Stimulated activated effector memory CD8-positive, alpha-beta T cell treated with anti-CD3 and anti-CD28 coated beads, Interleukin-12 subunit alpha, Interleukin-12 subunit beta, amount 100 ng/mL, for 72 hours (primary cell): ENCODE measurements at places on chromosomes 7 and 10.

- DNase-seq, result no peak
Observed at GRCh38 chr7:11689096-11689495, 142.9 kb downstream of the THSD7A start.

DNA sequence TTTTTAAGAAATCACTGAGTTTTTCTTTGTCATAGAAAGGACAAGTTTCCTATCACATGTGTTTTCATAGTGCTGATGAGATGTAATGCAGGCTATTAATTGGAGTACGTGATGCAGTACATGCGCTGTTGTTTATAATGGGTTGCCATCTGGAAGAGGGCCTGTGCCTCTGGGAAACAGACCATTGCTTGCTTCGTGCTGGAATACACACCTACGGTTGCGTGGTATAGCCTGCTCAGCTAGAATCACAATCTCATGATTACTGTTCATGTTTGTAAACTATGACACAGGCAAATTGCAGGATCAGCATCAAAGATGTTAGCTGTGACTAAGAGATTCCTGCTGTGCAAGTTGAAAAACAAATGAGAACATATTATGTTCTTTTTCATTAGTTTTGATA lies 107.2 kb upstream of the STEAP1B start:
- DNase-seq, result no peak

GRCh38 chr10:122544493-122544892 lies 16.1 kb upstream of the DMBT1 start:
- DNase-seq, result no peak

GRCh38 chr7:107170051-107170915 lies 1.5 kb downstream of the HBP1 start:
- no peak for DNase-seq

GRCh38 chr10:85787881-85788280 lies 578.7 kb downstream of the GRID1 start:
- no peak for DNase-seq

DNA sequence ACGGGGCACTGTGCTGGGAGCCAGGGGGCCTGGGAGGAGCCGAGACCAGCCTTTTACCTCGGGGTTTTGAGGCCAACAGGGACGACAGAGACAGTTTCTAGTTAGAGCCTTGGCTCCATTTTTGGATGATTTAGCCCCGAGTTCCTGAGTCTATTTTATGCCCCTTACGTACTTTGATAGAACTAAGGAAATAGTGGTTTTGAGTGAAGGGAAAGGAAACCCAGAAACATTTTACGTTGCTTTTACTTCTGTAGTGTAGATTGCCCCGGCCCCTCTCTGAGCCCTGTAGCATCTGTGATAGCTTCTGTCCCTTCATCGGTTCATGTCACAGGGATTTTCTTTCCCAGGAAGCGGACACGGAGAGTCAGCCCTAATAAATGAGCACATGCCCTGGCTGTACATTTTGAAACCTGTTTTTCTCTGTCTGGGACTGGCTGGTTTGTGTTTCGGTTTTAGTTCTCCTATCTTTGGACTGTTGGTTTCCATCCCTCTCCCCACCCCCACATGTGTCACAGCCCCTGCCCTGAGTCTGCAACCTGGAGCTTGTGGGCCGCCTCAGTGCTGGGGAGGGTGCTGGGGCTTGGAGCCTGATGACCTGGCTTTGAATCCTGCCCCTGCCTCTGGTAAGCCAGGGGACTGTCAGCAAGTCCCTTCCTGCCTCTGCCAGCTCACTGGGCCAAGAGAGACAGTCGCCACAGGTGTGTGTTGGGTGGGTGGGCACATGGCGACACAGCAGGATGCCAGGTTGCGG lies 6.9 kb upstream of the ORAI2 start:
- DNase-seq, result peak; percentile 37

DNA sequence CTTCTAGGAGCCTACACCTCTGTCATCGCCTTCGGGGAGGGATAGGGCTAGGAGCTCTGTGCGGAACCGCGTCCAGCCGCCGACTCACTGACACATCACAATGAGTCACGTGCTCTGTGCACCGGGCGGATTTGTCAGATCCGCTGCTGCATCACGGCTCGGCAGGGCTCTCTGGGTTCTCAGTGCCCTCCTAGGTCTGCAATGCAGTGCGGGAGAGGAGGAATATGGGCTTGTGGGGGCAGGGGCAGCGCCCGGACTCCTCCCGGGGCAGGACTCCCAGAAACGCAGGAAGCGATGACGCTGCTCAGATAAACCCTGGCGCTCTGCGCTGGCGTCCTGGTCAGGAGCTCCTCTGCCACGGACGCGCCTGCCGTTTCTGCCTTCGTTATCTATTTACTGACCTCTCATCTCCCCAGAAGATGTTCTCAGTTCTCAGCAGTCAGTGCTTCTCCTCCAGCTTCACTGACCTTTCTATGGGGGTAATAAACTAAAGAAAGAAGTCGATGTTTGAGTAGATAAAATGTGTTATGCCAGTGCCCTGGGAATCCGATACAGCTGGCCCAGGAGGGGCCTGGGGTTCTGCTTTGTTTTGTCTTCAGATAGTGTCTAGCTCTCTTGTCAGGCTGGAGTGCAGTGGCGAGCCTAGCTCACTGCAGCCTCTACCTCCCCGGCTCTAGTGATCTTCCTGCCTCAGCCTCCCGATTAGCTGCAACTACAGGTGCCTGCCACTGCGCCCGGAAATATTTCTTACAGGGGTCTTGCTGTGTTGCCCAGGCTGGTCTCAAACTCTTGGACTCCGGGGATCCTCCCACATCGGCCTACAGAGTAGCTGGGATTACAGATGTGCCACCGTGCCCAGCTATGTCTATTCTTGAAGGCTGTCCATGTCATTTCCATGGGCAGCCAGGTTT lies 22.8 kb upstream of the ITGB1 start:
- DNase-seq, result peak; percentile 64

GRCh38 chr10:114278140-114278883 lies 39.3 kb downstream of the VWA2 start:
- no peak for DNase-seq

DNA sequence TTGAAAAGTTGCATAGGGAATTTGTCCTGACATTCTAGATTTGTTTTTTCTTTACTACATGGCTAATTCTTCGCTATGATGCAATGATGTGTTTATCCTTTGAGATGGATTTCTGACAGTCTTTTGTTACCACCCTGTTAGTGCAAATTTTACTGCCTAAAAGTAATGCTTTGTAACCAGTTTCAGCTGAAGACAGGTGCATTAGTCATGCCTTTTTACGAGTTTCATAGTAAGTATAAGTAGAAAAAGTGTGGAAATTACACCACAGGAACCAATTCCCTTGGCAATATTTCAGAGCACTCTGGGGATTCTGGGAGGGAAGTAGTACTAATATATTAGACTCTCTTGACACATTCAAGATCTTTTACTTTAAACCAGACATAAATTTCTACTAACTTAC lies 257.8 kb upstream of the DKK1 start:
- no peak for DNase-seq

DNA sequence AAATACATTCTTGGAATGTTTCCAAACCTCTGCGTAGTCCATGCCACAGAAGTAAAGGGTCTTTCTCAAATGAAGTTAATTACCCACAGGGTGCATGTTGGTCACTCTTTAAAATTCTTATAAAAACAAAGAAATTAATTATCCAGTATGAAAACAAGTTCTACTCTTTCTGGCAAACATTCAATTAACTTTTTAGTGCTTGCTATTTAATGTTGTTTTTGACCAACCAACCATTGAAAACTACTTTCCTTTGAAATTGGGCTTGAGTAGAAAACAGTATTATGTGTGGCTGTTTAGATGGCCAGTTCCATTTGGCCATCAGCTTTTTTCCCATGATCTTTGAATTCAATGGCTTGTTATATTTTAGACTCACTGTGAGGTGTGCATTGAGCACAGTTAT lies 83.0 kb downstream of the TAF3 start:
- no peak for DNase-seq

DNA sequence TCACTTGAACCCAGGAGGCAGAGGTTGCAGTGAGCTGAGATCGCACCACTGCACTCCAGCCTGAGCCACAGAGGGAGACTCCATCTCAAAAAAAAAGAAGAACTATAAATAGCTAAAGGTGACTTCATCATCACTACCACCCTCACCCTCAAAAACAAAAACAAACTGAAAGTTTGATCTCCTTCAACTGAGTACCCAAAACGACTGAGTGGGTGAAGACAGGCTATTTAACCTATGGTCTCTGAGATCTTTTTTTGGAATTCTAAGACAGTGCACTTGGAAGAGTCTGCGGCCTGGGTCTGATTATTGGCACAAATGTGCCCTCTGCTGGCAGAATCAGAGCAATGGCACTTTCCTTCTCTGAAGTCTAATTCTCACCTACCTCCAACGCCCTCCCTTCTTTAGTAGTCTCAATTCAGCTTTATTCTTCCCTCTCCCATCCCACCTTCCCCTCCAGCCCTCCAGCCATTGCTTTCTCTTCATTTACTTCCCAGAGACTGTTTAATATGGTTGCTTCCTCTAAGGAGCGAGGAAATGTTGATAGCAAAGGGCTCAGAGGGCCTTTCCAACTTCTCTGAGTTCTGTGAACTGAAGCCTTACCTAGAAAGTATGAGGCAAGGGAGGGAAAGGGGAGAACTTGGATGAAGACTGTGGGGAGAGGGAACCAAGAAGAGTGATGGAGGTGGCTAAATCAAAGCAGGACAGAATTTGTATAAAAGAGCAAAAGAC lies 2.9 kb upstream of the MYOZ1 start:
- DNase-seq, result peak; percentile 24

DNA sequence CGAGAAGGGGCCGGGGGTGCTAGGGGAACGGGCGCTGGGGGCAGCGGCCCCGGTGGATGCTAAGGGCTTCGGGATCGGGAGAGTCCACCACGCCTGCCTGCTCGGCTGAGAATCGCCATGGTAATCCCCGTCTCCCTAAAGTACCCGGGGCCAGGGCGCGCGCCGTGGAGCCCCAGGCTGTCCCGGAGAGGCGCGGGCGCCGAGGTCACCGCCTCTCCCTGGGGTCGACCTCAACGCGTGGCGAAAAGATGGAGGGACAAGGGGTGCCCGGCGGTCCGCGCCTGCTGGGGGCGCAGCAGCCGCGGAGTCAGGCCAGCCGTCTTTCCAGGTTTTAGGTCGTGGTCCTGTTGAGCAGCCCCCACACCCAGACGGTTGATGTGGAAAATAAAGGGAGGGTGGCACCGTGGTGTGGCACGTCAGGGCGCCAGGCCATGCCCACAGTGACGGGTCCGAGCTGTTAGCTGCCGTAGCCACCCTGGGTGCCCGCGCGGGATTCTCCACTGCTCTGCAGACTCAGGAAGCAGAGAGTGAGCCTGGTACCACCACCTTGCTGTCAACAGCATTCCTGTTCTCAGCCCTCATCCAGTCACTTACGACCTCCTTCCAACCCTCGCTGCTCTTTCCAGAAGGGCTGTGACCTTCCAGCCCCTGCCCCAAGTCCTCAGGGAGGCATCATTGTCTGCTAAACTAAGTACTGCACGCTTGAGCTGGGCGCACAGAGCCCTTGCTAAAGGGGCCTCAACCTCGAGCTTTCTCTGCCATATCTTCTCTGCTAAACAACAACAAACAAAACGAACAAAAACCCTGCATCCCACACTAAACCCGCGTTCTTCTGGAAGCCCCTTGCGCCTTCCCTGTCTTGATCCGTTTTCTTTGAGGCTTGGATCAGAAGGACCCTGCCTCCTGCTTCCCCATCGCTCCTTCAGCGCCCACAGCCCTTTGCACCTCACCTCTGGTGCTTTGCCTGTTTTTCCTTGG lies 666 bp downstream of the SMKR1 start:
- no peak for DNase-seq

DNA sequence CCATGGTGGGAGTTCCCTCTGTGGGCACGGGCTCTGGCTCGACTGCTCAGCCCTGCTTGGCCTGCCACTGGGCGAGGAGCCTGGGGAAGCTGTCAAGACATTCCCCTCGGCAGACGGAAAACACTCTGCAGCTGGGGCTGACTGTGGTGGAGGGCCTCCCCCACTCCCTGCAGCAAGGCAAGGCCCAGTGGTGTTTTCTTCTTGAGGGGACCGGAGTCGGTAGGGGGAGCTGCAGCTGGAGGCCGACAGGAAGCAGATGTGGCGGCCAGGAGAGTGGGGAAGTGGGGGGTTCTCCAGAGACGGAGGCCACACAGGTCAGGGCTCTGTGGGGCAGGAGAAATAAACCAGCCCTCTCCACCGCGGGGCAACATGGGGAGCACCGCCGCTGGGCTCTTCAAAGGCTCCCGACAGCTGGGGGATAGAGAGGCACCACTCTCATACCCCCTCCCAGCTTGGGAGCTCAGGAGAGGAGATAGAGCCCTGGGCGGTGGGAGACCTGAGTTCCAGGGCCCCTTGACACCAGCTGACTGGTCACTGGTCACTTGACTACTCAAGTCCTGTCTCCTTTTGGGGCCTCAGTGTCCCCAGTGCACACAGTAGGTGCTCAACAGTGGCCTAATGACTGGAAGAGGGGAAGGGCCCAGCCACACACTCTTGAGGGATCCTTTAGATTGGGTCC lies 43.4 kb downstream of the PPIF start:
- no peak for DNase-seq

GRCh38 chr10:50439806-50440205 lies 183.9 kb downstream of the SGMS1 start:
- no peak for DNase-seq

- DNase-seq, result no peak
Observed at GRCh38 chr10:42992156-42992956, 84.5 kb upstream of the RET start.

DNA sequence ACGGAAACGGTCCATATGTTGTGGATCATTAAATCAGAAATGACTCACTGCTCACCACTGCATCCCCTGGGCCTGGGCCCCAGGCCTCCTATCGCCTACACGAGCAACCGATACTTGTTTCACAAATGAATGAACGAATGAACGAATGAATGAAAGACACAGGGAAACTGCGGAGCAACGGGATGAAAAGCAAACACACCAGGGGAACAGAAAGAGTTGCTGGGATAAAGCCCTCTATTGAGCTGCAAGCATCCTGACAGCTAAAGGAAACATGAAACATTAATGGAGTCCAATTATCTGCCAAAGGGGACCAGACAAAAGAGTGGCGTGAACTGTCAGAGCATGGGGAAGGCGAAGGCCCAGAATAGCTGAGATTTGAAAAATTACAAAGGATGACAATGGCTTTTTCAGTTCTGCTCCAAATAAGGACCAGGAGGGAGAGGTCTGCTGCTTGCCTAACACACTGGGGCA lies 92.1 kb downstream of the GRB10 start:
- no peak for DNase-seq

- peak; percentile 48 for DNase-seq
Observed at GRCh38 chr7:43750016-43750887, 8.2 kb upstream of the BLVRA start.

- DNase-seq, result no peak
Observed at GRCh38 chr7:2248984-2249694, 7.1 kb downstream of the NUDT1 start.

DNA sequence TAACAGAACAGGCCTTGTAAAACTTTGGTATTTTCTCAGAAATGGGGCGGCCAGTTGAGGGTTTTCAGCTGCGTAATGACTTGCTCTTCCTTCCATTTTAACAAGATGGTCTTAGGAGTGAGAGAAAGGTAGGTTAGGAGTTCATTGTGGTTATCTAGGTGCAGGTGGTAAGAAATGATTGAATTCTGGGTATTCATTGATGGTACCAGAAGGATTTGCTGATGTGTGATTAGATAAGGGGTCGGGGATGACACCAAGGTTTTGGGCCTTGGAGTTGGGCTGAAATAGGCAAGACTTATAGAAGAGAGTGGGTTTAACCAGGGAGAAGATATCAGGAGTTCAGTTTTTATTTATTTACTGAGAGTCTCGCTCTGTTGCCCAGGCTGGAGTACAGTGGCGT lies 2.6 kb downstream of the MDH2 start:
- no peak for DNase-seq

GRCh38 chr10:1508096-1508495 lies 229.2 kb downstream of the ADARB2 start:
- no peak for DNase-seq
